Kidney tubule cell (primary cell): ENCODE measurements at places on chromosomes 13 and 19.

GRCh38 chr13:41813426-41813825 lies 147.5 kb downstream of the VWA8 start:
- DNase-seq: no peak

DNA sequence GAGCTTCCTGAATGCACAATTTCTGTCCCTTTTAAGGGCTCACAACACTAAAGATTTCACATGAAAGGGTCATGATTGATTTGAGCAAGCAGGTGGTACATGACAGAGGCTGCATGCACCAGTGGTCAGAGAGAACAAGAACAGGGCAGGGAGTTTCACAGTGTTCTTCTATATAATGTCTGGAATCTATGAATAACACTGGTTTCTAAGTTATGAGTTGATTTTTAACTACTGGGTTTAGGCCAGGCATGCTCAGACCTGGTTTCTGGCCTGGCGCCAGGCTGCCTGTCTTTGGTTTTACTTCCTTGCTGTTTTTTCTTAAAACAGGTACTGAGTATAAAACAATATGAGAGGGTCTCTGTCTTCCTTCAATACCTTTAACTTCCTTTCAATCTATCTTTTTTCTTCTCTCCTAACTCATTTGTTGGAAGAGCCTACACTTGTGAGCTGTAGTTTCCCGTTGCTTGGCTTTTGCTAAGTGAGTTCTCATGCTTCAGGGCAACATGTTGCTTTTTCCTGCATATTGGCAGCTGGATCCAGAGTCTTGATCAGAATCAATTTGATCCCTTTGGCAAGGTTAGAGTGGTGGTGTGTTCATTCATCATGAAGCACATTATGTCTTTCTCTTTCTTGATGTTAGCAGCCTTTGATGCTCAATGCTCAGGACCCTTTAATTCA lies 38.5 kb upstream of the FGF14 start:
- peak; percentile 93 for DNase-seq

DNA sequence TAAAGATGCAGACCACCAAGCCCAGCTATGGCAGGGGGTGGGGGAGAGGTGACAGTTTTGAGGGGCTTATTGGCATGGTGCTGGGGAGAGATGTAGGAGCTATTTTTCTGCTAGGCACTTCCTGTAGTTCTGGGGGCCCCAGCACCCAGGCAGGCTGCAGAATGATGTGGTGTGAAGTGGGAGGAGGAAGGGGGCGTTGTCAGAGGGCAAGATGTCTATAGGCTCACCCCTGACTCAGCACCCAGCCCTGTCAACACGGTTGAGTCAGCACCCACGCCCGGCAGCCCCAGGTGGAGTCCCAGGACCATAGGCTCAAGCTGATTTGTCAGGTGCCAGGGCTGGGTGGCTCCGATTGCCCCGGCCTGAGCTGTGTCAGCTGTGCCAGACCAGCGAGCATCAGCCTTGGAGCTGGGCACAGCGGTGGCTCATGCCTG lies 5.8 kb downstream of the KLF2 start:
- DNase-seq: peak; percentile 97

DNA sequence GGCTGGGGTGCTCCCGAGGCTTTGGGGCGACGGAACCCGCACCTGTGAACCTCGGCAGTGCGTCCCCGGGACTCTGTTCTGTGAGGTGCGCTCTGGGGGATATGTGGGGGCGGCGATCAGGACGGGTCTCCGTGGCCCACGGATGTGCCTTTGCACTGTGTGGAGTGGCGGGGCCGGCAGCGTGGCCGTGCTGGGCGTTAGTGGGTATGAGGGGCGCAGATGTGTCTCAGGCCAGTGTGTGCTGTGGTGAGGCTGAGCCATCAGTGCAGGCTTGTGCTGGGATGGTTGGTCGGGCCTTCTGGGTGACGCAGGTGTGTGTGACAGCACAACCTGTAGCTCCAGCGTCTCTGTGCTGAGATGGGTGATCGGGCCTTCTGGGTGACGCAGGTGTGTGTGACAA lies 16.9 kb downstream of the ZNF331 start:
- no peak for DNase-seq

GRCh38 chr13:110617321-110618072 lies 2.2 kb downstream of the NAXD start:
- peak; percentile 68 for DNase-seq

DNA sequence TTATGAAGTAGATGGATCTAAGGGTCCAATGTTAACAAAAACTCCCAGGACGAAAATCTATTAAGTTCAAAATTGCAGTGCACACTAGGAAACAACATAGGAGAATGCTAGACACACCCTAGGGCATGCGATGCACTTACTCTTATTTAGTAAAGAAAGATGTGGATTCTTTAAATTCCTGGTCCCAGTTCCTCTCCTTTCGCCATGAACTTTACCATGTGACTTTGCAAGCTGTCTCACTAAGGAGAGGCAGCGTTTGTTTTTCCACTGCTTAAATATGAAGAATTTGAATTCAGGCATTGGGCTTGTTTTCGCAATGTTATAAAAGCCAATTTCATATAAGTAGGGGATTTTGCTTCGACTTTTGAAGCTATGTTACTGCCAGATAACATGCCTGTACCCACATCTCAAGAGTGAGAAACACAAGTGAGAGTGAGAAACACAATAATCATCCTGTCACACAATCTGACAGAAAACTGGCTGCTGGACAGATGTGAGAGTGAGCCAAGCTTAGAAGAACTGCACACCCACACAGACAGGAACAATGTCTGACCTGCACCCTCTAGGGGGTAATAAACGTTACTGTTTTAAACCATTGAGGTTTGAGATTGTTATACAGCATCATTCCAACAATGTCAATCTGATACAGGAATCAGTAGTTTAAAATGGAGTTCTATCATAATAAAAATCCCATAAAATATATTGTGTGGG lies 1308.4 kb downstream of the SLITRK5 start:
- no peak for DNase-seq

- DNase-seq: peak; percentile 50
These were observed 771.3 kb upstream of the ARGLU1 start for GRCh38 chr13:107339209-107339608.

DNA sequence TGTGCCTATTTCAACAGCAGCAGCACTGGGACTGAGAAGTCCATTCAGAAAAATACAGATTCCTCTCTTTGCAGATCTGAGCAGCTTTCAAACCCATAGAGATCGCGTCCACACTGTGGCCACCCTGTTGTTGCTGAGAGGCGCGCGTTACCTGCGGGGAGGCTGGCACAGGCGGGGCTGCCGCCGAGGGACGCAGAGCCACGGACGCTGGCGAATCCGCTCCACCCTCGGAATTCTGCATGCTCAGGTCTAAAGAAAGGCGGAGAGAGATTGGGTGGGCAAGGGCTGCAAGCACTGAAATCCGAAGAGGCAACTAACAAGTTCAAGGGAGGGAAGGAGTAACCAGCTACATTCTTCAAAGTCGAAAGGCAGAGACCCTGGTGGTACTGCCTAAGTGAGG lies 63.0 kb downstream of the RFX2 start:
- no peak for DNase-seq

DNA sequence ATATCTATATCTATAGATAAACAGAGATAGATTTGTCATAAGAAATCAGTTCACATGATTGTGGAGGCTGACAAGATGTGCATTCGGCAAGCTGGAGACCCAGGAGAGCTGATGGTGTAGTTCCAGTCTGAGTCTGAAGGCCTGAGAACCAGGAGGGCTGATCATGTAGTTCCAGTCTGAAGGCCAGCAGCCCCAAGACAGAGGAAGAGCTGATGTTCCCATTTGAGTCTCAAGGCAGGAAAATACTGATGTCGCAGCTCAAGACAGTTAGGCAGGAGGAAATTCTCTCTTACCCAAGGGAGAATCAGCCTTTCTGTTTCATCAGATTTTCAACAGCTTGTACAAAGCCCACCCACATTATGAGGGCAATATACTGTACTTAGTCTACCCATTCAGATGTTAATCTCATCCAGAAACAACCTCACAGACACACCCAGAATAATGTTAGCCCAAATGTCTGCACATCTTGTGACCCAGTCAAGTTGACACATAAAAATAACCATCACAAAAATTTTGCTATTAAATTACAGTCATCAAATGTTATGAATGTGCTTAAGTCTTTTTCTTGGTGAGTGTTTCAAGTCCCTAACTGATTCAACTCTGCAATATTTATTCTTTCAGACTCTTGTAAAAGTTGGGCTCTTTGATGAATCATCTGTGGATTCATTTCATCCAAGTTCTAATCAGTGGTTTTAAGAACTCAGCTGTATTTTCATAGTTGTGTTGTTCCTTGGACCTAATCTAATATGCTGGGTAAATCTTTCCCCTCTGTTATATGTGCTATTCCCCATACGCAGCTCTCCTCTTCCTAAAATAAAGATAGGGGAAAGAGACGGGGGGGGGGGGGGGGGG lies 22.7 kb upstream of the LRCH1 start:
- DNase-seq: peak; percentile 19

- DNase-seq: no peak
These were observed 1325.2 kb upstream of the PRR20A start for GRCh38 chr13:55815458-55816033.

DNA sequence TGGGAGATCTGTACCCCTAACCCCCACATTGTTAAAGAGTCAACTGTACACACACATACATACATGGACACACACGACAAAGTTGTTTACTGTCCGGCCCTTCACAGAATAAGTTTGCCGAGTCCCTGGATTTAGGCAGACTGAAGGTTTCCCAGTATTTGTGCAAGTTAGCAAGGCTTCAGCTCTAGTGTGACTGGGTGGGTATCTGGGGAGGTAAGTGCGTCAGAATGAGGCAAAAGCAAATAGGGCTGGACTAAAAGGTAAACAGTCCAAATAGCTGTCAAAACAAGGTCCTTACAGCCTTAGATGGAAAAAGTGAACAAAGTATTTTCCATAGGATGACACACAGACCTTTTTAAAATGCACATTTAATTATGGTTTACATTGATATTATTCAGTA lies 228.4 kb upstream of the UFM1 start:
- DNase-seq: no peak

DNA sequence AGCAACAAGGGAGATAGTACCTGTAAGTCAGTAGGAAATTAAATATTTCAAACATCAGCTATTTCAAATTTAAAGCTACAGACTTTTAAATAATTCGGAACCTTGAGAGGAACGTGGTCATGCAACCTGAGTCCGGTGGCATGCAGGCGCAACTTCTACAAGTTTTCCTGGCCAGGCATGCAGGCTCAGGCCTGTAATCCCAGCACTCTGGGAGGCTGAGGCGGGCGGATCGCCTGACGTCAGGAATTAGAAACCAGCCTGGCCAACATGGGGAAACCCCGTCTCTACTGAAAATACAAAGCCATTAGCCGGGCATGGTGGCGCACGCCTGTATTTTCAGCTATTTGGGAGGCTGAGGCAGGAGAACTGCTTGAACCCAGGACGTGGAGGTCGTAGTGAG lies 2.2 kb upstream of the ZNF701 start:
- no peak for DNase-seq

GRCh38 chr13:99190147-99190985 lies 10.3 kb upstream of the UBAC2 start:
- no peak for DNase-seq

DNA sequence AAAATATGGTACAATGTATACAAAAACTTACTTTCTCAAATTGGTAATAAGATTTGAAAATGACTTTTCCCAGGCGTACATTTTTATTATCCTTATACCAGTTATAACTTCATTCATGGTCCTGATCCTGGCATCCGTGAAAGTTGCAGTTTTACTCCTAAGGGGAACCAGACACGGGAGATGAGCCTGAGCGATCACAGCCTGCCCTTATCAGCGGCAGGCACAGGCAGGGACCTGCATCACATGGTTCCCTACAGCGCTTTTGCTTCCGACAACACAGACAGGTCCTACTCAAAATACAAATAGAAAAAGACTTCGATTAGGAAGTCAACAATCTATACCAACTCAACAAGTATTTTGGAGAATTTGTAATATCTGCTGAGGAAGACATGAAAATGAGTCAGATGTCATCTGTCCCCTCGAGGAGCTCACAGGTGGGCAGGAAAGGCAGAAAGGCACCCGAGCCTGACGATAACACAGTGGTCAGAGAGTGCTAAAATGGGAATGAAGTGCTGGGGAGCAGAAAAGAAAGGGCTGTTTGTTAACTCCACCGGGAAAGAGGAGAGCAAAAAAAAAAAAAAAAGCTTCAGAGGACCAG lies 93.4 kb downstream of the ABCC4 start:
- no peak for DNase-seq

DNA sequence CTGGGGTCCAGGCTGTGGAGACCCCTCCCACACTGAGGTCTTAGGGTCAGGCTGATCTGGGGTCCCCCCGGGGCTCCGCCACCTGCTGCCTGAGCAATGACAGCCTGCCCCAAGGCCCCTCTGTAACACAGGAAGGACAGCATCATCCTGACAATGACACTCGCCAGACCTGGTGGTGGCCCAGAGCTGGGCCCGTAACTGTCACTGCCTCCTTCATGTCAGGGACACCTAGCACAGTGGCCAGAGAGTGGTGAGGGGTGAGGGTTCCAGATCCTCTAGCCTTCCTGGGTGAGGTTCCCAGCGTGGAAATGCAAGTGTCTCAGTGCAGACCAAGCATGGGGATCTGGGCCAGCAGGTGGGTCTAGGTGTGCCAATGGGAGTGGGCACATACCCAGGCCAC lies 27.8 kb downstream of the OPA3 start:
- no peak for DNase-seq

DNA sequence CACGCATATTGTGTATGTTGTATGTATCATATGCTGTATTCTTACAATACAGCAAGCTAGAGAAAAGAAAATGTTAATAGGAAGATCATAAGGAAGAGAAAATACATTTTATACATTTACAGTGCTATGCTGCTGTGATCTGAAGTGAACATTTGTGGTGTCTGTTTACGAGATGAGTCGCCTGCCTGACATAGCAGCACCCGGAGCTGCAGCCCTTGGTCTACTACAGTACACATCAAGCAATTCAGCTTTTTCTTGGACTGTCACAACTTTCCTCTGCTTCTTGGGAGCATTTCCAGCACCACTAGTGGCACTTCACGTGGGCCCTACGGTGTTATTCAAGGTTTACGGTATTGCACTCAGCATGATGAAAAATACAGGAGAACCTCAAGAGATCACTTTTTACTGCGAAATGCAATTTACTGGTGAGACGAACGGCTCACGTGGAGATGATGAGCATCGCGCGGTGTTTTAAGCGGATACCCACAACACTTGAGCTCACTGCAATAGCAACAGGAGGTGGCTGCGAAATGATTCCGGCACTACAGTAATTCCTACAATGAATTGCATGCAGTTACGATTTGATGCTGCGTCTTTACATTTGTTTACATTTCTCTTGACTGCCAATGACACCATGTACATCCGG lies 308.4 kb downstream of the FGF9 start:
- DNase-seq: no peak

- no peak for DNase-seq
These were observed 25.4 kb downstream of the RAB20 start for GRCh38 chr13:110536006-110536693.

GRCh38 chr13:99501848-99502301 lies 603 bp downstream of the TM9SF2 start:
- DNase-seq: peak; percentile 49

DNA sequence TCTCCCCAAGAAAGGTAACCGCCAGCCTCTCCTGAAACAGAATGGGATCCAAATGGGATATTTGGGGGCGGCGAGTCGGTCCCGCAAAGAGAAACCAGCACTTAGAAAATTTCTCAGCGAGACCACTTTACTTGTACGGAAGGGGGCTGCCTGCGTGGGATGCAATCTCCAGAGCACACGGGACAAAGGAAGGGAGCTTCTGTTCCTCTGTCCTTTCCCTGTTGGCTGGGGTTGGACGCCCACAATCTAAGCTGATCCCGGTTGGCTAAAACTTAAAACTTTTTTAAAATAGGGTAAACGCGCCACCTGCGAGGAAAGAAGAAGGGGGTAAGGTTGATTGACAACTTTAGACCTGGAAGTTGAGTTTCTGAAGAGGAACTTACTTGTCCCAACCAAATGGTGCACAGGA lies 826 bp upstream of the BSG start:
- peak; percentile 63 for DNase-seq

- DNase-seq: no peak
These were observed 257.2 kb upstream of the RFC3 start for GRCh38 chr13:33560726-33561125.
